NCI-H774 (cell line): ENCODE measurements at places on chromosomes 4 and X.

GRCh38 chr4:119068529-119068962 lies 67.1 kb upstream of the MYOZ2 start:
- no peak for DNase-seq

DNA sequence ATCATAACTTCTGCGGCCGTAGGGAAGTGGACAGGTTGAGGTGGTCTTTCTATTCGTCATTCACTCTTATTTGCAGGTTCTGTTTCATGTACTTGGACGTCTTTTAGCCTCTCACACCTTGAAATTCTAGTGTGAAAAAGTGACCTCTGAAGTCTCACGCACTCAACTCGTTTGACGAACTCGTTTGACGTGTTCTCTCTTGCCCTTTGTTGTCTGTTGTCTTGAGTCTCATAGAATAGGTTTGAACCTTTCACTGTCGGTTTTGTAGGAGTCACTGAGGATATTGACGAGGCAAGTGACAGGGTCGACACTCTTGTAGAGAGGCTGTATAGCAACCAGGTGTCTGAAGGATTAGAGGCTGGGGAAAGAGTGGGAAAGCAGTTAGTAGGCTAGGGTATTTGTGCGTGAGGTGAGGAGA lies 1.1 kb upstream of the PGRMC2 start:
- DNase-seq: no peak

- DNase-seq: no peak
Observed at GRCh38 chrX:65266482-65266881, 268.1 kb downstream of the LAS1L start.

DNA sequence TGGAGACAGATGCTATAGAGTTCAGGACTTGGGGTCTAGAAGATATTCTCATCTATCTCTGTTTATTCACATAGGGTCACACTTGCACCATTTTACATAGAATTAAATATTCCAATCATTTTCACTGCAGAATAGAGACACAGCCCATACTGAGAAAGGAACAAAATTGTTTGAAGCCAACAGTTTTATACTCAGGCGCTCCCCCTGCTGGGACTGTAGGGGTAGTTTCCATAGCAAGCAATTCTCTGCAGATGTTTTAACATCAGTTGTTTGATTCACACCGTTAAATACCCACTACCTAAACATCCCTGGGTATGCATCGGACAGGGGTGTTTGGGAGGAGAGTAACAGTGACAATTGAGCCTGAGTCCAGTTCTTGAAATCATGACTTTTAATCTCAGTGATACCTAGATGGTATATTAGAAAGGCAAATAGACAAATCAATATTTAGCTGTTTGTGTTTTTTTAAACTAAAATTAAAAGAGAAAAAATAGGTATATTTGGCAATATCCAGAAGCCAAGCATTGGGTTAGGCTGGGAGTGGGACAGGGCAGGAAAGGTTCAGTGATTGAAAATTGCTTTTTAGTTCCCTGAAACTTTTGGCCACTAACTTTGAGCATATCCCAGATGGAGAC lies 33.8 kb downstream of the LONRF3 start:
- DNase-seq: no peak

- DNase-seq: peak; percentile 31
Observed at GRCh38 chrX:112832481-112833095, 8.0 kb downstream of the AMOT start.

DNA sequence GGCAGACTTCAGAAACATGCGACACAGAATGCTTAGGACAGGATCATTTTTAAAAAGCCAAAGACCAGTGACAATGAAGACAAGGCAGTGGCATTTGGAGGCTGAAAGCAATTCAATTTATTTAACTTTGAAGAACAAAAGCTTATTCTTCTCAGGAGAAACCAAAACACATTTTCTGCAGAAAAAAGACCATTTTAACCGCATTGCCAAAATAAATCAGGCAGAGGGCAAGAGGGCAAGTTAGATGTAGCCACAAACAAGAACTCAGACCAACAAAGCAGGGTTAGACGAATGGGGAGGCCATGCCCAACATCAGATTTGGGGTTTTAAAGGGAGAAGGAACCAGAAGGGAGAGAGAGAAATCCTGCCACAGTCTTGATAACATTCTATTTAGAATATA lies 58.9 kb downstream of the RELL1 start:
- DNase-seq: no peak

GRCh38 chr4:118714682-118715081 lies 29.5 kb downstream of the METTL14 start:
- DNase-seq: no peak

GRCh38 chrX:72685810-72686456 lies 28.2 kb downstream of the PHKA1 start:
- peak; percentile 25 for DNase-seq

GRCh38 chr4:24935856-24936255 lies 23.0 kb upstream of the CCDC149 start:
- DNase-seq: no peak

DNA sequence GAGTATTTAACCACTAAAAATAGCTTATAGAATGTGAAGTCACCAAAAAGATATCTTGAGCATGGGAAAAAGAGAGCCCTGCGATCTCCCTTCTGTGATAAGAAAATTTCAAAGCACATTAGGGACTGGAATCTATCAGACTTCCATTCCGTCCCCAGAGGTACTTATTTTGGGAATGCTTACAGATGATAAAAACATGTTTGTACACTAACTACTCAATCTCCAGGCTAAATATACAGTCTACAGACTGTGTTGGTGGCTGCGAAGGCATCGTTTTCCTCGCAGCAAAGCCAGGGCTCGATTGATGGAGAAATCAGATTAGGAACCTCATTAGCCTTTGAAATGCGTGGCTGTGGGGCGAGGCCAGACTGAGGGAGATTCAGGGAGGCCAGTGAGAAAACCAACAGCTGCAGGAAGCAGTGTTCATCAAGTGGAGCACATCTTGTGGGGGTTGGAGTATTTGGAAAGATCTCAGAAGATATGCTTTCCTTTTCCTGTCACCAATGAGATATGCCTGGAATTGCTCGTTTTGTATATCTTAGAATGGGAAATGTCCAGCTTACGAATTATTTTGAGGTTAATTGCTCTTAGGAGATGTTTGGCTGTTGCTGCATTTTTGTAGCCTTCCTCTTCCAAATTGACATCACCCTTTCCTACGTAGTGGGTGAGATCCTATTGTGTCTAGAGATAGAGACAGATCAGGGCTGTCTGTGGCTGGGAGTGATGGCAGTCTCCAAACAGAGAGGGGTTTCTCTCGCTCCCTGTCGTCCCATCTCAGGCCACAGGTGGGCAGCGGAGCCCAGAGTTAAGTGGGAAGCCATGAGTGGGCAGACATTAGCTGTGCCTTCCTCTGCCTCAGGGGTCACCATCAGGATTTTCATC lies 224.9 kb upstream of the FAT1 start:
- DNase-seq: no peak

DNA sequence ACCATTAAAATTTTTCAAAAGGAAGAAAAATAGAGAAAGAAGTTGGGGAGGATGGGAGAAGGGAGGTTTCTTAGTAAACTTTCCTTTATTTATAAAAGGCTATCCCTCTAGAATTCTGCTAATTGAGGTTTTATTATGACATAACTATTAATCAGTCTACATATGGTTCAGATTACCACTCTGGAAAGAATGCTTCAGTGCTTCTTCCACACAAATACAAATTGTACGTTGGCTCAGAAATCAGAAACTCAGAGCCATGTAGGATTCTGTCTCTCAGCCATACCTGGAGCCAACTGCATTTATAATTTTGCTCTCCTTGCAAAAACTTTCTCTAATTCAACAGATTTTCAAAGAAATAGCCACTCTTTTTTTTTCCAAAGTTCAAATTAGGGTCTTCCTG lies 37.1 kb downstream of the SRPX start:
- DNase-seq: no peak

- no peak for DNase-seq
Observed at GRCh38 chrX:115067812-115068211, 50.4 kb upstream of the IL13RA2 start.

DNA sequence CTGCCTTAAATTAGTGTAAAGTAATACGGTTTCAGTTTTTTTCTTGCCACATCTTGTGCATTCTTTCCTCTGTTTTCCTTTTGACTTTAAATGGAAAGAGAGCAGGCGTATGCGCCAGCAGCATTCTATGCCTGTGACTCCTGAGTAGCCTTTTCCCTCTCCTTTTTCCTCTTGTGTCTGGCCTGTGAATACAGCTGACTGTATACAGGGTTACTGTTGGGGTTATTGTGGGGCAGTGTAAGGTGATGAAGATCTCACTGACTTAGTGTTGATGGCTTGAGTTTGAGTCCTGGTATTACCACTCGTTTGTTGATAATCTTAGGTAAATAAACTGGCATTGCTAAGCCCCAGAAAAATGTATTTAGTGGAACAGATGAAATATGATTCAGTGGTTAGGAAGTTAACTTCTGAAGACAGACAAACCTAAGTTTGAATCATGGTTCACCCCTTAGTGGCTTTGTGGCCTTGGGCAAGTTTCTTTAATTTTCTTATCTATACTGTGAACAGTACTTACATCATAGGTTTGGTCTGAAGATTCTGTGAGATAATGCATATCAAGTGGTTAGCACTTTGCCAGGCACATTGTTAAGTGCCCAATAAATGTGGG lies 105.1 kb downstream of the FNIP2 start:
- DNase-seq: no peak

DNA sequence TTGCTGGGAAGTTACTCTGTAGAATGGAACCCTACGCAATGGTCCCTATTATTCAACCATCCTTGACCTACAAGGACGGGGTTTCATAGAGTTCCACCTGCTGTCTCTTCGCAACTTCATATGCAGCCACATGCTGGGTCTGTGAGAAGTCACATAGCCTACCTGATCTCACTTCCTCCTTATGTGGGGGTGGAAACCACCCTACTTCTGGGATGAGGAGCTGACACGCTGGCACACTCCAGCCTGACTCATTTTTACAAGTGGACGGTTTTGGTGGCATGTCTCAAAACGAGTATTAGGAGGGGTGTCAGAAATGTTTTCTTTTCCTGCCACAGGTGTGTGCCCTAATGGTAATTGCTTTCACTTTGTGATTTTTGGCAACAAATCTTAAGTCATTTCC lies 36.8 kb upstream of the ARSD start:
- no peak for DNase-seq

GRCh38 chr4:39908284-39908683 lies 69.4 kb downstream of the PDS5A start:
- DNase-seq: no peak

GRCh38 chr4:127623797-127624083 lies 9.0 kb upstream of the INTU start:
- DNase-seq: no peak

GRCh38 chr4:141275834-141276233 lies 55.1 kb downstream of the ZNF330 start:
- no peak for DNase-seq

DNA sequence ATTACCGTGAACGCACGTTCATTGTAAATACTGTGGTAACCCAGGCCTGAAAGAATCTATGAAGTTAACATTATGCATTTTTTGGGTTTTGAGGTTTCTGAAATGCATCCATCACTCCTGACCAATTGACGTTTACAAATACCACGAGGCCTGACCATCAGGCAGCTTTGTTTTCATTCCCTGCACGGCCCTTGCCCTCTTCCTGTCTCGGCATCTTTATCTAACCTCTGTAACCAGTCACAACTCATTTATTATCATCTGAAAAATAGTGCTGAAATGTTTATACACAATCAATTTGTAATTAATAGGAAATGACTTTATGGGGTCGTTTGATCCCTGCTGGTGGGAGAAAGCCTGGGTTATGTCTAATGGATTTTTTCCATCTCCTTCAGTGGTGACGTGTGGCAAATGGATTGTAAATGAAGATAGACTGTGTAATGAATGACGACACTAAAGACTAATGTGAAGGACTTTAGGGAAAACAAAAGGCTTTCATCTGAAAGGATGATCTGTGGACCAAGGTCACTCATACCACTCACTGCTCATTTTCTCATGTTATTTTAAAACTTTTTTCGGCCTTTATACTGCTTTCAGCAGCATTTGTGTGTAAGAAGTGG lies 102.7 kb upstream of the SORBS2 start:
- no peak for DNase-seq

GRCh38 chrX:124504111-124504983 lies 158.0 kb downstream of the SH2D1A start:
- no peak for DNase-seq

- DNase-seq: no peak
Observed at GRCh38 chrX:71147496-71148277, 3.0 kb downstream of the NLGN3 start.

GRCh38 chr4:109850601-109851000 lies 2.7 kb downstream of the LRIT3 start:
- DNase-seq: no peak

DNA sequence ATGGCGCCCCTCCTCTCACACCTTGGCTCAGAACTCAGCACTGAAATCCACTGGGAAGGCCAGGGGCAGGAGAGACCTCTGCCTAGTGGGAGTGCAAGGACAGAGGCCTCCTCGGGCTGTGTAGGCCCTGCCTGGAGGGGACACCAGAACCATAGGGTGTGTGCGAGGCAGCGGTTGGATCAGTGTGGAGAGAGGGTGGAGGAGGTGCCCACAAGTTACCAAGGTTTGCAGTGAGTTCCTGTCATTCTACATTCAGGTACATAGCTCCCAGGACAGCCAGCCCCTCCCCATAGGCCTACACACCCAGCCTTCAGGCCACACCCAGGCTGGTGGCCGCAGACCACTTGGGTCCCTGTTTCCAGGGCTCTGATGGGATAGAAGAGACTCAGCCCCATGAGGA lies 19.2 kb upstream of the SPON2 start:
- DNase-seq: no peak

GRCh38 chrX:140360284-140360683 lies 144.6 kb downstream of the SOX3 start:
- no peak for DNase-seq

- DNase-seq: no peak
Observed at GRCh38 chrX:120768254-120768653, 107.4 kb downstream of the CT47B1 start.

DNA sequence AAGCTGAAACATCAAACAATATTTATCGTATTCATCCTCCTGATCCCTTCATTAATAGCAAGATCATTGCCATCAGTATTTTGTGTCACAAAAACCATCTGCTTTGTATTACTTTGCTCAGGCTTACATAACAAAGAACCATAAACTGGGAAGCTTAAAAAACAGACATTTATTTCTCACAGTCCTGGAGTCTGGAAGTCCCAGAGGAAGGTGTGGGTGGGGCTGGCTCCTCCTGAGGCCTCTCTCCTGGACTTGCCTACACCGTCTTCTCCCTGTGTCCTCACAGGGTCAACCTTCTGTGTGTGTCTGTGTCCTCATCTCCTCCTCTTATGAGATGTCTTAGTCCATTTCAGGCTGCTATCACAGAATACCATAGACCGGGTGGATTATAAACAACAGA lies 61.3 kb upstream of the MXRA5 start:
- DNase-seq: no peak

- DNase-seq: no peak
Observed at GRCh38 chr4:1588306-1588705, 95.8 kb downstream of the FAM53A start.

DNA sequence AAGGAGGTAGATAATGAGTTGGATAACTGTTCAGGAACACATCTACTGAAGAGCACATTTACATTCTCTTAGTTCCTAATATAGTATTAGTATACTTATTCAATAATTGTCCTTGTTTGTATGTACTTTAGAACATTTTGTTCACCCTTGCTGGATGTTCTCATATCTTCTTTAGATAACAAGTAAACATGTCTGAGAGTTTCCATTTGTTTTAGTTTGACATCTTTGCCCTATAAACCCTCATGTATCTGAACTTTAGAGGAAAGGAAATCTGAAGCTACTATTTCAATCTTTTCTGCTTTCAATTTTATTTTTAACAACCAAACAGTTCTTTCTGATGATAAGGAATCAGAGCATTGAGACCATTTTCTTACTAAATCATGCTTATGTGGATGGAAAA lies 518.6 kb downstream of the RPA4 start:
- DNase-seq: no peak
